ENCODE measurements at places on chromosomes 5 and 9.

DNA sequence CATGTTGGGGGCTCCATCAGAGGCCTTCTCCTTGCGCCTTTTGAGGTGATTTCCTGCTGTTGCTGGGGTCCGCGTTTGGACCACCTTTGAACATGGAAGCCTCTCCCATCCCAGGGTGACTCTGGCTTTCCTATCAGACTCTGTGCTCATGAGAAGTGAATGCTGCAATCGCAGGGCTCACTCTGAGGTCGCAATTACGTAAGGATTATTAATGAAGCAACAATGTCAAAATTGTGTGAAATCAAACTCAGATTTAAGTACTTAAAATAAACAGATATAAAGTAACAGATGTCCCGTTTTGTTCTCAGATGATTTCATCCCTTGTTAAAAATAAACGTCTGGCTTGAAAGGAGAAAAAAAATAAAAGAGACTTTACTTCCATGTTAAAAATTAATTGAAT lies 634.2 kb downstream of the BNC2 start:
- no peak for DNase-seq

GRCh38 chr5:40674661-40675235 lies 5.0 kb upstream of the PTGER4 start:
- DNase-seq, result no peak

DNA sequence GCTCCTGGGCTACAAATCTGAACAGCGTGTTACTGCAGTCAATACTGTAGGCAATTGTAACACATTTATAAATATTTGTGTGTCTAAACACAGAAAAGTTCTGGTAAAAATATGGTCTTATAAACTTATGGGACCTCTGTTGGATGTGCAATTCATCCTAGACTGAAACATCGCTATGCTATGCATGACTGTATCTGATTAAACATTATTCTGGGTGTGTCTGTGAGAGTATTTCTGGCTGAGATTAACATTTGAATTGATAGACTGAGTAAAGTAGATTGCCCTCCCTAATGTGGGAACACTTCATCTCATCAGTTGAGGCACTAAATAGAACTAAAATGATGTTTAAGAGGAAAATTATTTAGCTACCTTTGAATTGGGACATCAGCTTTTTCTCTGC lies 24.3 kb upstream of the PRDM9 start:
- no peak for DNase-seq

DNA sequence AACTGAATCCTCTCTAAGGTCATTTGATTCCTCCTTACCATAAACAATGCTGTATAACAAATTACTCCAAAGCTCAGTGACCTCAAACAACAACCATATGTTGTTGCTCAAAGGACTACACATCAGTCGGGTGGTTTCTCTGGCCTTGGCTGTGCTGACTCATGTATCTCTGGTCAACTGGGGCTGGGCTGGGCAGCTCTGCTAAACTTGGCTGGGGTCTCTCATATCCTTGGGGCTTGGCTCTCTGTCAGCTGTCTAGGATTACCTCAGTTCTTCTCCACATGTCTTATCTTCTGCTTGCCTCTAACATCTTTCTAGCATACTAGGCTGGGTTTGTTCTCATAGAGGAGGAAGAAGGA lies 86.4 kb downstream of the GALNT10 start:
- no peak for DNase-seq

- no peak for DNase-seq
These were observed 63.3 kb upstream of the RUSC2 start for GRCh38 chr9:35426627-35427026.

DNA sequence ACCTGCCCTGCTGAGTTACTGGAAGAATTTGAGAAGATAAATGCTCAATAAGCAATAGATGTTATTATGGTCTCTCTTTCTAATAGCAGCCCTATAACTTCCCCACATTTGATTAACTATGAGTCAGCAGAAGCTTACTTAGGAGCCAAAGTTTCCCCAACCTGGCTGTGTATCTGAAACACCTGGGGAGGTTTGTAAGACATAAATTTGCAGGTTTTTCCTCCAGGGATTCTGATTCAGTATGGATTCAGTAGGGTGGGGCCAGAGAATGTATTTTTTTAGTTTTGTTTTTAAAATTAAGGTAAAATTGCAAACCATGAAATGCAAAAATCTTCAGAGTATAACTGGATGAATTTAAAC lies 44.9 kb upstream of the GNPDA1 start:
- no peak for DNase-seq

All from KBM-7 (cell line).